H9 (cell line): ENCODE measurements at places on chromosomes 3 and 15.

DNA sequence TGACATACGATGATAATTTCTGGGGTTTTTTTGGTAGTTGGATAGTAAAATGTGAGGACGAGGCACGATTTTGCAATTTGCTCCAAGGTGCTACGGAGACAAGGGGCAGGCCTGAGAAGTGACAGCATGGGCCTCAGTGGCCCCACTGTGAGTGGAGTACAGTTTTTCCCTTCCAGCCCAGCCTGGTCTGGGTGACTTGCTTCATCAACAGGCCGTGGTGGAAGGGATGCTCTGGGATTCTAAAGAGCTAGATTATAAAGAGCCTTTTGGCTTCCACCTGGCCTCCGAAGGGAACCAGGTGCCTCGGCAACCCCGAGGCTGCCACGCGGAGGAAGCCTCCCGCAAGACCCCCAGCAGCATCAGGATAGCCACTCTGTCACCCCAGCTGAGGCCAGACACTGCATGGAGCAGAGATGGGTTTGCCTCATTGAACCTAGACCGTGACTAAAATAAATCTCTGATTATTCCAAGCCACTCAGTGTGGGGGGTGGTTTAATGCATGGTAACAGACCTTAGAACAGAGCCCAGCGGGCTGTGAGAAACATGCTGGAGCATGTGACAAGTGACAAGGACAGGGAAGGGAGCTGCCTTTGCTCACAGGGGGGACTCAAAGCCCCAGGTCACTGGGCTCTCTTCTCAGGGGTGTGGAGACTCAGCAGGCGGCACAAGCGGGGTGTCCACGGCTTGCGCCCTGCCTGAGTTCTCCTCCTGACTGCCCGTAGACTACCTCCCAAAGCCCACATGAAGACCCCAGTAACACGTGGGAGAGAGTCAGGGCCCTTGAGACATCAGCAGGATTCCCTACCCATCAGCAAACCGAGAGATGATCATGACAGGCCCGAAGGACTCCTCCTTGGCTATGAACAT, 22.6 kb upstream of the SLC41A3 start:
- DNase-seq, result no peak

GRCh38 chr15:39599871-39600270, 19.0 kb downstream of the THBS1 start:
- DNase-seq, result no peak

DNA sequence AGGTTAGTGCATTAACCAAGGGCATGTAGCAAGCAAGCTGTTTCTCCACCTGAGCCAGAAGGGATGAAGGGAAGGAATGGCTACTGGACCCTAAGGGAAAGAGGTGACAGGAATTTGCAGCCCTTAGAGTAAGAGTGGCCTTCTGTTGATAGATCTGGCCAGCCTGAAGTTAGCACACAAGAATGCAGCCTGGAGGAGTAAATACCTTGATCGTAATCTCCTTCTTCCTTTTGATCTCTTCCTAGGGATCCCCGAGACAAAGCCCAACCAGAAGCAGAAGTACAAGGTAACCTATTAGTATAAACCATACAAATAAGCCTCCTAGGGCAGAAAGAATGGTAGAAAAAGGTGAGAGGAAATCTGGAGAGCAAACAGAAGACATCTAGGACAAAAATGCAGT, 134.6 kb downstream of the ATP8B4 start:
- DNase-seq, result no peak

DNA sequence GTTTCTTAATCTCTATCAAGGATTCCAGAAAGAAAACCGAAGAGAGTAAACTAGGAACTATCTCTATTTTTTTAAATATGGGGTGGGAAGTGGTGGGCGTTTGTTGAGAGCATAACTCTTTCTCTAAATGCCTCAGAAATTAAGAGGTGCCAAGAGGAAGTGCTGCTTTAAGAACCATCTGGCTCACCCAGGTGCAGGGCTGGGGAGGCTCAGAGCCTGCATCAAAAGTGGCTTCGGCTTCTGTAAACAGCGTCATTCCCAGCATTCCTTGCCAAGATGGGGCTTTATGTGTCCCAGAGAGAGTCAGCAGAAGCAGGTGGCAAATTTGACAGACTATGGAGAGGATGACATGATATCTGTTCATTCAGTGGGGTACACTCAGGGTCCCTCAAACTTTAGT, 123.3 kb upstream of the BFSP2 start:
- DNase-seq, result no peak

GRCh38 chr15:28127036-28127435, 27.9 kb upstream of the OCA2 start:
- no peak for DNase-seq

GRCh38 chr3:120907659-120908029, 361 bp upstream of the STXBP5L start:
- DNase-seq, result no peak

GRCh38 chr3:126082362-126083137, 1.4 kb downstream of the SLC41A3 start:
- no peak for DNase-seq

- no peak for DNase-seq
These were observed 576.9 kb downstream of the TUSC7 start for GRCh38 chr3:117286488-117286887.

DNA sequence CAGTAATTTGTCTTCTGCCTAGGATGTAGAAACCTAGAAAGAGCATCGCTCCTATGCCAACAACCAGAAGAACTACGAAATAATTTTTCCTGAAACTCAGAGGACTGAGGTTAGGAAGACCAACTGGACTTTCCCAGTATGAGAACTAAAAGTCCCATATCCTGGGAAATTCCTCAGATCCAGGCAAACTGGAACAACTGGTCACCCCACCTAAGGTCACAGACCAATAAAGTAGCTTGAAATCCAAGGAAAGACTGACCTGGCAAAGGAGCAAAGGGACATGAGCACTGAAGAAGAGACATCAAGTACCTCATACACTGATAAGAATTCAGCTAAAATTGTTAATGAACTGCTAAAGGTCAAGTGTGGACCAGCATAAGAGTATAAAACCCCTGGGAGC, 6.6 kb downstream of the RPL39L start:
- DNase-seq, result no peak

GRCh38 chr3:141146979-141147470, 84.6 kb upstream of the PXYLP1 start:
- no peak for DNase-seq

GRCh38 chr3:111517801-111518200, 24.2 kb upstream of the CD96 start:
- DNase-seq, result no peak

DNA sequence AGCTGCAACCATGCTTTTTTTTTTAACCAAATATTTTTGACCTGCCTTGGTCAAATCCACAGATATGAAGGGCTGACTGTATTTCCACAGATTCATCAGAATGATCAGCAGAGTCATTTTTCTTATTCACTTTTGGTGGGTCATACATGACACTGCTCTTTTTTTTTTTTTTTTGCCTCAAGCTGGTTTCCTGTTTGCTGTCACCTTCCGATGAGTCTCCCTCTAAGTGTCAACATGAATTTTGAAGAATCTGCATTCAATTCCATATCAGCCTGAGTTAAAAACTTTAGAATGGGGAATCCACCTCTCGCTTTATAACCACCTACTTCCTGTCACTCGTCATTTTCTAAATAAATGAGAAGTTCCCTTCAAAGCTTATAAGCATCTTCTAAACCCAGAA, 2.2 kb upstream of the SLC12A8 start:
- no peak for DNase-seq

DNA sequence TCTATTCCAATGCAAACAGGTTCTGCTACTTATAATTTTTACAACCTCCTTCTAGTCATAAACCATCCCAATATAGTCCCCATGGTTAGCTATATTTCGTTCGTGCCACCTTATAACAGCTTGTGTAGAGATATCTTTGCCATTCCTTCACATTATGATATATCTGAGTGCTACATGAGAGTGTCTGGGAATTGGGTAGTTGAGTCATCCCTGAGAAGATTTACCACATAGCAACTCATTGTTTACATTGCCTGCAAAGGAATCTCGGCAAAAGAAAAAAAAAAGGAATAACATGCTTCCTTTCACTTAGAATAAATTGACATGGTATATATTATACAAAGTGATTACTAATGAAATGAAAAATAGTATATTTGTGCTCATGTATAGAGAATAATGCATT, 86.0 kb upstream of the VGLL3 start:
- no peak for DNase-seq

- no peak for DNase-seq
These were observed 332.5 kb upstream of the TPRG1 start for GRCh38 chr3:188839187-188839695.

DNA sequence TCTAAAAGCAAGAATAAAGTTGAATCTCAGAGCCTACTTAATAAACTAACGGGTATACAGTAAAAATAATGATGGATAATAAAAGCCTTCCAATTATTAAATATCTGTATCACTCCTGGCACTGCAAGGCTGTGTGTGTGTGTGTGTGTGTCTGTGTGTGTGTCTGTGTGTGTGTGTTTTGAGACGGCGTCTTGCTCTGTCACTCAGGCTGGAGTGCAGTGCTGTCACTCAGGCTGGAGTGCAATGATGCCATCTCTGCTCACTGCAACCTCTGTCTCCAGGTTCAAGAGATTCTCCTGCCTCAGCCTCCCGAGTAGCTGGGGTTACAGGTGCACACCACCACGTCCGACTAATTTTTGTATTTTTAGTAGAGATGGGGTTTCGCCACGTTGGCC, 62.5 kb downstream of the TBL1XR1 start:
- DNase-seq, result no peak

DNA sequence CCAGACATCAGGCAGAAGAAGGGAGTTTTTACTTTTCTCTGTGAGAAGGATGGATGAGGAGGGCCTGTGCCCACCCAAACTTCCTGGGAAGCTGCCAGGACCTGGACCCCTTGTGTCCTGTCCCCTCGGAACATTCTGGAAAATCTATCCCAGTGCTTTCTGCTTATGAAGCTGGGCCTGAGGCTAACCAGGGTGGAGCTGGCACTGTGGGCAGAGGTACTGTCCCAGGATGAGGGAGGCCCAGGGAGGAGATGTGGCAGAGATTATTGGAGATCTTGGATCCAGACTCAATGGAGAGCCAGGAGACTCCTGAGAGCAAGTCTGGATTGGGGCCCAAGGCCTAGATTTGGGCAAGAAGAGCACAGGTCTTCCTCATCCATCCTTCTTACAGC, 44.4 kb downstream of the SPSB4 start:
- no peak for DNase-seq

DNA sequence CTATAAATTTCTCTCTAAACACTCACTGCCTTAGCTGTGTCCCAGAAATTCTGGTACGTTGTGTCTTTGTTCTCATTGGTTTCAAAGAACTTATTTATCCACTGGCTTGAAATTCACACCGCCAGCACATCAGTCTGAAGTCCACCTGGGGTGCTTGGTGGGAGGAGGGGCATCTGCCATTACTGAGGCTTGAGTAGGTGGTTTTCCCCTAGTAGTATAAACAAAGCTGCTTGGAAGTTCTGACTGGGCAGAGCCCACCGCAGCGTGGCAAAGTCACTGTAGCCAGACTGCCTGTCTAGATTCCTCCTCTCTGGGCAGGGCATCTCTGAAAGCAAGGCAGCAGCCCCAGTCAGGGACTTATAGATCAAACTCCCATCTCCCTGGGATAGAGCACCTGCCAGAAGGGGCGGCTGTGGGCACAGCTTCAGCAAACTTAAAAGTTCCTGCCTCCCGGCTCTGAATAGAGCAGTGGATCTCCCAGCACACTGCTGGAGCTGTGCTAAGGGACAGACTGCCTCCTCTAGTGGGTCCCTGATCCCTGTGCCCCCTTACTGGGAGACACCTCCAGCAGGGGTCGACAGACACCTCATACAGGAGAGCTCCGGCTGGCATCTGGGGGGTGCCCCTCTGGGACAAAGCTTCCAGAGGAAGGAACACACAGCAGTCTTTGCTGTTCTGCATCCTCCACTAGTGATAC, 114.1 kb downstream of the SUCLG2 start:
- peak; percentile 32 for DNase-seq

GRCh38 chr3:114538211-114538610, 244.4 kb downstream of the TIGIT start:
- no peak for DNase-seq

GRCh38 chr3:172227340-172228035, 188.1 kb downstream of the FNDC3B start:
- DNase-seq, result no peak

DNA sequence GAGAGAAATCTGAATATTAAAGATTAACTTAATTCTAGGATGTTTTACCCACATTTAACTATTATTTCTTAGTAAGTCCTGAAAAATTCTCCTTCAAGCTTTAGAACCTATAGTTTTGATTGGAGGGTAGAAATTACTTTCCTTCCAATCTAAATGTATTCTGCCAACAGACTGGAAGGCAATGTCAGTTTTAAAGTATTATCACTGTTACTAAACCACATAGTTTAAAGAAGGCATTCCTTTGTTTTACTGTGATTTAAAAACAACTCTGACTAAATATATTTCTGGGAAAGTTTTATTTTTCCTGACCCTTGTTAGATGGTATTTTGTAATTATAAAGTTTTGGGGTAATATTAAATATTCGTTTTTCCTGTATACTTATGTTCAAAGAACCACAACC, 382.5 kb downstream of the TBC1D5 start:
- DNase-seq, result no peak

DNA sequence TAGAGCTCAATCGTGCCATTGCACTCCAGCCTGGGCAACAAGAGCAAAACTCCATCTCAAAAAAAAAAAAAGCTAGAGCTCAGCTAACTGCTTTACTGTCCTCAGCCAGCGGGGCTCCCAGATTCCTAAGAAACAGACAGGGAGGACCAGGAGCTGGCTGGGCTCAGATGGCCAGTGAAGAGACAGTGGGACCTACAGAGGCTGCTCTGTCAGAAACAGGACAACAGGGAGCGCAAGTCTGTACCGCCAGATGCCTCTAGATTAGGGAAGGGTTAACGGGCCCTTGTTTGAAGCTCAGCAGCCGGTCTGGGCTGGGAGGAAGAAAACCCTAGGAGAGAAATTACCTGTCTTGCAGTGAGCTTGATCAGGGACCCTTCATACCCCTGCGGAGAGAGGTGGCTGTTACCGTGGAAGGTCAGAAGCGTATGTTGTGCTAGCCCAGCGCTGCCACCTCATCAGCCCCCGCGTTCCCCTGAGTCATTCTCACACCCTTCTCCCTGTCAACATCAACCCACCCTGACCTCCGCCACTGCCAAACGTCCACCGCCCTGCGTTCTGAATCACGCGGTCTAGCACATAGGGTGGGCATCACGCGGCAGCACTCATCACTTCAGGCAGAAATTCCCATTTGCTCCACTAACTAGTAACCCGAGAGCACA, 25.3 kb downstream of the RBPMS2 start:
- peak; percentile 84 for DNase-seq

GRCh38 chr3:45741742-45742460, 52.7 kb downstream of the SACM1L start:
- no peak for DNase-seq

DNA sequence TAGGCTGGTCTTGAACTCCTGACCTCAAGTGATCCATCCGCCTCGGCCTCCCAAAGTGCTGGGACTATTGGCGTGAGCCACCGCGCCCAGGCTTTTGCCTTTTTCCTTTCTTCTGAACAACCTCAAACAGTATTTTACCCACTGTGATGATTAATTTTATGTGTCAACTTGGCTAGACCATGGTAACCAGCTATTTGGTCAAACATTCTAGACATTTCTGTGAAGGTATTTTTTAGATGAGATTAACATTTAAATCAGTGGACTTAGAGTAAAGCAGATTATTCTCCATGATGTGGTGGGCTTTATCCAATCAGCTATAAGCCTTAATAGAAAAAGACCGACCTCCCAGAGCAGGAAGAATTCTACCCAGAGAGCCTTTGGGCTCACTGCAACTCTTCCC, 6.0 kb downstream of the SPATA12 start:
- no peak for DNase-seq
